CD8-positive, alpha-beta memory T cell (primary cell): ENCODE measurements at places on chromosomes 2 and 18.

- no peak for DNase-seq
Measured at GRCh38 chr18:78738076-78738690, 241.4 kb upstream of the SALL3 start.

DNA sequence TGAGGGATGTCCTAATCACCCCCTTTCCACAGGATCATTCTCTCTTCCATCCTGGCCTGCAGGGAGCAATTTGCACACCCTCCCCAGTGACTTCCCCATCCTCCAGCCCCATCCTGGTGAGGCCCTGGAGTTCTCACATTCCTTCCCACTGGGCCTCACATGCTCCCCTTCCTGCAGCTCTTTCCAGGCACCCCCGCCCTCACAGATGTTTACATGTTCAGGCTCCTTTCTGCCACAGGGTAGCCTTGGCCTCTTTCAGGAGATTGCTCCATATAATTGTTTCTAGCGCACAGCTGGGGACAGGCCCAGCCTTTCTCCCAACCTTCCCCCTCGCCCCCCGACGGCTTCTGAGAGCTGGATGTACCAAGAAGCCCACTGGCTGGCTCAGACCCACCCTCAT is 288.4 kb upstream of the TRIB2 start:
- DNase-seq, result no peak

DNA sequence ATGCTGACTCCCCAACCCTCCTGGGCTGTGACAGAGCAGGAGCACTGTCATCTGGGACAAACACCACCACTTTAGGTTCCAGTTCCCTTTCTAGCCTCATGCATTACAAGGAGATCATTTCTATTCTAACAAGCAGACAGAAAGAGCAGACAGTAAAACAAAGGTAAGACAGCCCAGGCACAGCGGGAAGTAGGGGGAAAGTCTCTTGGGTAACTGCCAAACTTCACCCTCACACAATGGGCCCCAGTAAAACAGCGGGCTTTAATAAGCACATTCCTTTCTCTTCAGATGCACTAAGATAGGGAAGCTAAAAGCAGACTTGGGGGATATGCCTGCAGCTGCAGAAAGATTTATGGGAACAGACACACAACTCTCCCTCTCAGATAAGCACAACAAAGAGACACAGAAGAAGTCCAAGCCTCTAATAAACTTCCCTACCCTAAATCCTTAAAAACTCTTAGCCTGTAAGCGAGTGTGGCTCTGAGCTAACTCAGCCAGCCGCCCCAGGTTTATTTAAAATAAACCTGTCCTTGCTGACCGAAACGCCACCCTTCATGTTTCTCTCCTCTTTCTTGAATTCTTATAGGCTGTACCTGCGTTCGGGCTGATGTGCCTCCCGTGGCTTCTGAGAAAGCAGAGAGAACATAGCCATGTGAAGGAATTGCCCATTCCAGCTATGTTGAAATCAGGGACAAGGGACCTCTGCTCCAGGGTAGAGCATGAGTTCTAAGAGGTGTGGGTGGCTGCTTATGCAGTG is 726.8 kb upstream of the DDX18 start:
- no peak for DNase-seq

DNA sequence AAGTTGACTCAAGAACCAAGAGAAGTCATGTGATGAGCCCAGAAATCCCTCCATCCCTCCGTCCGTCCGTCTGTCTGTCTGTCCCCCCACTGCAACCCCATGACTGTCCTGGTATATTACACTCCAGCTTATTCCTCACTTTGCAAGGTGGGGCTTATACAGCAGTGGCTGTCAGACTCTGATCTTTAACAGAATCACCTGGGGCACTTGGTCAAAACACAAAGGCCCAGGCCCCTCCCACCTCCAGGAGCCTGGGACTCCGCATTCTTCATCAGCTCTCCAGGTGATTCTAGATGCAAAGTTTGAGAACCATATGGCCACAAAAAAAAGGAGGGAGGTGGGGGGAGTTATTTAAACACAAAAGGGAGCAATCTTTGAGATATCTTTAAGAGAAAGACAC is 61.4 kb downstream of the MYO5B start:
- DNase-seq, result no peak

GRCh38 chr2:199431746-199432213 is 26.0 kb downstream of the SATB2 start:
- no peak for DNase-seq

DNA sequence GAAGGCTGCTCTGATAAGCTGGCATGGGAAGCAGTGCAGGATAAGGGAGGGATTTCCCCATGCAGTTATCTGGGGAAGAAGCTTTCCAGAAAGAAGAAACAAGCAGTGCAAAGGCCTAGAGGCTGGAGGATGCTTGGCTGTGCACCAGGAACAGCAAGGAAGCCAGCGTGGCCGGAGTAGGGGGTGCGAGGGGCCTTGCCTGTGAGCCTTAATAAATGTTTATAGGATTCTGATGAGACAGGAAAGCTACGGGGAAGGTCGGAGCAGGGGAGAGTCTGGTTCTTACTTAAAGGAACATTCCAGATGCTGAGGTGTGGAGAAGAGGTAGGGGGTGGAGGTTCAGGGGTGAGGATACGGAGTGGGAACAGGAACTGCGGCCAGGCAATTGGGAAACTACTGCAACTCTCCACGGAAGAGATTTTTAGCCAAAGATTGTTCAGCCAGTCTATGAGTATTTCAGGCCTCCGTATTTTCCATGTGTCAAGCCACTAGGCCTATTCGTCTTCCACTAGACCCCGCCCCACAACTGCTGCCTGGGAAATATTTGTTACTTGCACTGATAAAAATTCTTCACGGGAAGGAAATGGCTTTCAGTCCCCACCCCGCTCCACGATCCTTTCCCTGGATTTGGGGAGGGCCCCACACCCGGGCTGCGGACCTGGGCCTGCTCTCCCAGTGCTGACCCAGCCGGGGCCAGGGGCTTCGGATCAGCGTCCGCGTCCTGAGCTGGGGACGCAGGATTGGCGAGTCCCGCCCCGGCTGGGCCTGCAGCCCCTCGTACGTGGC is 516 bp downstream of the EIF2AK2 start:
- DNase-seq, result no peak

GRCh38 chr2:48113767-48114166 is 207.5 kb upstream of the FBXO11 start:
- DNase-seq, result no peak

DNA sequence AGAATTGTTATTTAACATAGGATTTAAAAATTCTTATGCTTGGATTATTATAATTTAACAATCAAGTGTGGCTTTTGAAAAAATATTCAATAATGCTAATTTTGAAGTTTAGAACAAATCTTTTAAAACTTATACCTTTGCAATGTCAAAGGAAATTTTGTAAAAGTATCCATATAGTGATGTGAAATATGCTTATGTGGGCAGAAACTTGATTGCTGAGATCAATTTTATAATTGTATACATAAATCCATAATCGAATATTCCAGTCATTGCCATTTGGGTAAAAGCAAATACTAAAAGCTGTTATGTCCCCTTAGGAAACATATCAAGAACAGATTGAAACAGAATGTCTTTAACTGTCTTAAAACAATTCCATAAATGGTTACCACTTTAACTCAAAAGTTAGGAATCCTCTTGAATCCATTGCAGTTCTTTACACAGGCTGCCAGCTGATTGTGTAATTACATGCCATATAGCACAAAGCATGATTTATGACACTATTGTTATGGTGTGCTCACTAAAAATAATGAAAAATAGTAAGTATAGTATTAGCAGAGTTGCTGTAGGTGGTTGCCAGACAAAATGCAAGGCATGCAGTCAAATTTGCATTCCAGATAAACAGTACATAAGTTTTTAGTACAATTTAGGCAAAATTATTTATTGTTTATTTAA is 24.2 kb downstream of the PLCL1 start:
- no peak for DNase-seq

GRCh38 chr2:199339891-199340605 is 117.7 kb downstream of the SATB2 start:
- DNase-seq, result no peak

GRCh38 chr2:201250741-201251140 is 9.6 kb upstream of the CASP8 start:
- no peak for DNase-seq

GRCh38 chr18:8706791-8707555 is 1.6 kb downstream of the MTCL1 start:
- DNase-seq, result peak; percentile 14

GRCh38 chr18:50125456-50125855 is 69.5 kb downstream of the MYO5B start:
- no peak for DNase-seq

DNA sequence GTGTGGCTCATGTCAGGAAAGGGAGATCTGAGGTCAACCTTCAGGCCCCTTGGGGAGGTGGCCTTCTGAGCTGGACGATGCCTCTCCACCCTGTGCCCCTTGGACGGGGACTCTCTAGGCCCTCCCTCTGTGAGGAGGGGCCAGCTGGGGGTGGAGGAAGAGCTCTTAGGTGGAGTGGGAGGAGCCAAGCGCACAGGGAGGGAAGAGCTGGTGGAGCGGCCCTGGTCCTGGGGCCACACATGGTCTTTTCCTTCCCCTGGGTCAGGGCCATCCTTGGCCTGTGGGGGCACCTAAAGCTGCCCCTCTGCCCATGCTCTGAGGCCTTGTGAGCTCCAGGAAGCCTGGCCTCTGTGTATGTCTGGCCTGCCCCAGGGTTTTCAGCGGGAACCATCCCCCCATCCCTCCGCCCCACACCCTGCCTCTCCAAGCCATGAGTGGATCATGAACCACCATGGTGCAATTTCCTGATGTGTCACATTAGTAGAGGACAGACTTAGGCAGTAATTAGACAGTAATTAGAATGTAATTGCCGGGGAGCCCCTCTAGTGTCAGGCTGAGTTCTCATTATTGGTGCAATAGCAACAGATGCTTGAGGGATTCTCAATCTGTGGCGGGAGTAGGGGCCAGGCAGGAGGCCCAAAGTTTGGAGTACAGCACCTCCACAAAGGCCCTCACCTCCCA is 63.0 kb downstream of the GLI2 start:
- DNase-seq, result no peak

- DNase-seq, result no peak
Measured at GRCh38 chr2:133271105-133271504, 297.2 kb downstream of the NCKAP5 start.

- DNase-seq, result no peak
Measured at GRCh38 chr18:26630596-26630995, 82.2 kb upstream of the KCTD1 start.

DNA sequence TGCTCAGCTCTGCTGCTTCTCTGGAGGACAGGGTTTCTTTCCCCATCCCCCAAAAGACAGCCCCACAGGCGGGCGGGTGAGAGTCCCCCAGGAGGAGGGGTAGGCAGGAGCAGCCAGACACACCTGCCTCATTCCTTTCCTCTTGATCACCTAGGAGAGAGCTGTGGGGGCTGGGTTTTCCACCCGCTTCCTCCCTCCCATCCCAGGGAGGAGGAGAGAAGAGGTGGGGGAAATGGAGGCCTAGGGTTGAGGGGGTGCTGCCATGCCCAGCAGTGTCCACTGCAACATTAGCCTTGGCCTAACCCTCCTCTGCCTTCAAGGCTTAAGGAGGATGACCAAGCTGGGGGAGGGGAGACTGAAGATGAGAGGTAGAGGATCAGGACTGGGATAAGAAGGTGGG is 14.7 kb downstream of the WNT10A start:
- DNase-seq, result no peak

DNA sequence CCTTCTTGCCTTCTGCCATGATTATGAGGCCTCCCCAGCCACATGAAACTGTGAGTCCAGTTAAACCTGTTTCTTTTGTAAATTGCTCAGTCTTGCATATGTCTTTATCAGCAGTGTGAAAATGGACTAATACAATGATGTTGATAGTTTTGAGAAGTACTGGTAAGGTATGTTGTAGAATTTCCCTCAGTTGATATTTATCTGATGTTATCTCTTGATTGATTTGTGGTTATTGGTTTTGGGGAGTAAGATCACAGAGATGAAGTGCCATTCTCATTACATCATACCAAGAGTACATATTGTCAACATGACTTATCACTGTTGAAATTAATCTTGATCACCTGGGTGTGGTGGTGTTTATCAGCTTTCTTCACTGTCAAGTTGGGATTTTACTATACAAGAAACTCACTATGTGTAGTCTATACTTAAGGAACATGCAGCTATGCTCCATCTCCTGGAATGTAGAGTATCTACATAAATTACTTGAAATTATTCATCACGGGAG is 5.1 kb upstream of the SPAG16 start:
- DNase-seq, result no peak

GRCh38 chr18:2448565-2449151 is 122.6 kb downstream of the METTL4 start:
- DNase-seq, result no peak

GRCh38 chr2:119684518-119684917 is 5.5 kb downstream of the TMEM177 start:
- no peak for DNase-seq

- no peak for DNase-seq
Measured at GRCh38 chr2:85145116-85145820, 12.1 kb downstream of the TCF7L1 start.

DNA sequence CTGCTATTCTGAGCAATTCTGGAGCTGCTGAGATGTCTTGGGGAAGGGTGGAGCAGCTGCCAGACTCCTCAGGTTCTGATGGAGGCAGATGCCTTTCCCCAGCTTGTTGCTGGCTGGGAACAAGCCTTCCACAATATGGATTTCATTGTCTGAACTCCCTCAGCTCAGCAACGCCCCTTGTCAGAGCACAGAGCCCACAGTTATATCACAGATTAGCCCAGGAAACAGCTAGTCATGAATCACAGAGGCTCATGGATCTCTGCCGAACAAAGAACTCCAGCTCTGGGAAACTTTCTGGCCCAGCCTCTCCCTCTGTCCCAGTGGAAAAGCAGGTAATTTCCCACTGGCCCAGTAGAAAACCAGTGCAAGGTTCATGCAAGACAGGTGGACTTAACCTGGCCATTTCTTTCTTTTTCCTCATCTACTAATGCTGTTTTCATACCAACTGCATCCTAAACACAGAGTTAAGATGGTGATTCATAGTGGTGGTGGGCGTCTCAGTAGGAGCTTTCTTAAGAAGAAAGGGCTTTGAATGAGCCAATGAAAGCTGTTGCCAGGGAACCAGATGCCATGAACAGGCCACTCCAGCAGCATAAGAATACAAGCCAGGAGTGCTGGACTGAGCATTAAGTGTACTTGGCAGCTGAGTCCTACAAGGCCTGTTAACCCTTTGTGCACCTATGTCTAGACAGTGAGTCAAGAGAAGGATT is 8.7 kb upstream of the KIAA2012 start:
- no peak for DNase-seq

DNA sequence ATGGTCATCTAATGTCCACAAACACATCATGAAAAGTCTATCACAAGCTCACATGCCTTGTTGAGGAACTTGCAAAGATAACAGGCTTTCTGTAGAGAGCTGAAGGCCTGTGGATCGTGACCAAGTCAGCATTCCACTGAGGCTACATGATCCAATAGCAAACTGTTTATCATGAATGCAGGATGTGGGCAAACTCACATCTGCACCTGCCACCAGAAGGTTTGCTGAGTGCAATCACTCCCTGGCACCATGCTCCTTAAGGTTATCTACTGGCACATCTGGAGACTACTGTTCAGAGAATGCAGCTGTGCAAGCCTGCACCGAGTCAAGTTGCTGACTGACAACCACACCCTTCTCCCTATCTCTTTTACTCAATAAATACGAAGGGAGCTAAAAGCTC is 67.3 kb upstream of the ACAA2 start:
- no peak for DNase-seq

- no peak for DNase-seq
Measured at GRCh38 chr2:65456886-65457285, 24.5 kb upstream of the SPRED2 start.

- DNase-seq, result peak; percentile 25
Measured at GRCh38 chr2:219252900-219253752, at the start of gene TUBA4B. Gene TUBA4B, plus strand, starts transcription at chr2:219253243. Its CDS starts 165 bp downstream, at chr2:219253408.
